ENCODE measurements at places on chromosomes 12 and 14. TPM values are rescaled to one million over a fixed set of nuclear protein-coding genes. Genes with fewer than 3 reads are reported as not detected.
A peak's percentile ranks its signal among the peaks of the same experiment; 100 is the strongest.

GRCh38 chr12:47121146-47121545 is 41.4 kb upstream of the AMIGO2 start:
- H3K36me3 ChIP-seq: no peaks in the 10 kb centered on the region
- H3K4me1 ChIP-seq: no peaks in the 10 kb centered on the region
- DNase-seq: no peak
- no peak overlapping the region for H3K27ac ChIP-seq
- H3K27me3 ChIP-seq: no peaks in the 10 kb centered on the region
- no peak overlapping the region for H3K4me3 ChIP-seq

Gene TMPRSS12
- not detected for total RNA-seq

Gene PPP1R1A
- 110 TPM for total RNA-seq

DNA sequence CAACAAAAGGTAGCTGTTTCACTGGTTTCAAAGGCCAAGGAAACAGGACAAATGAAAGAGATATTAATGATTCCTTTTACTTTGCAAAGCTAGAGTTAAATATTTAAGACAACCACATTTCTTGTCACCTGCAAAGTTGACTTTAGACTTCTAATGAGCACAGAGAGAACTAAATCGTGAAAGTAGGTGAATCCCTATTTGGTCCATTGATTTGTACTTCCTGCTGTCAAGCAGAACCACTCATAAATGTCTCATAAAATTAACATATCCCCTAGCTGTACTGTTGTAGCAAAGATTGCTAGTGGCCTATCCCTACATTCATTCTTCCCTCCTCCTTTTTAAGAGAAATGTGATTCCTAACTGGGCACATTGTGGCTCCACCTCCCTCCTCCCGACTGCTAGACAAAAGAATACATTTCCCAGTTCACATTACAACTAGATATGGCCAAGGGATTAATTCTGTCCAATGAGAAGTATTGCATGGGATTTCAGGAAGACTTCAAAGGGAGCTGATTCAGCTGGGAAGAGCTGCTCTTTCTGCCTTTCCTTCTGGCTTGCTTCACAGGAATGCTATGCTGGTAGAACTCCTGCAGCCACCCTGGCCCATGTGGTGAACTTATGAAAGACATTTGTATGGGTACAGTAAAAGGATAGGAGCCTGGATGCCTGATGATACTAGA is 227.5 kb upstream of the ABCD2 start:
- H3K4me3 ChIP-seq: no peak overlapping the region
- H3K27ac ChIP-seq: no peak overlapping the region
- DNase-seq: peak; percentile 74
- peaks cover 10% of the 10 kb centered on the region for H3K4me1 ChIP-seq

DNA sequence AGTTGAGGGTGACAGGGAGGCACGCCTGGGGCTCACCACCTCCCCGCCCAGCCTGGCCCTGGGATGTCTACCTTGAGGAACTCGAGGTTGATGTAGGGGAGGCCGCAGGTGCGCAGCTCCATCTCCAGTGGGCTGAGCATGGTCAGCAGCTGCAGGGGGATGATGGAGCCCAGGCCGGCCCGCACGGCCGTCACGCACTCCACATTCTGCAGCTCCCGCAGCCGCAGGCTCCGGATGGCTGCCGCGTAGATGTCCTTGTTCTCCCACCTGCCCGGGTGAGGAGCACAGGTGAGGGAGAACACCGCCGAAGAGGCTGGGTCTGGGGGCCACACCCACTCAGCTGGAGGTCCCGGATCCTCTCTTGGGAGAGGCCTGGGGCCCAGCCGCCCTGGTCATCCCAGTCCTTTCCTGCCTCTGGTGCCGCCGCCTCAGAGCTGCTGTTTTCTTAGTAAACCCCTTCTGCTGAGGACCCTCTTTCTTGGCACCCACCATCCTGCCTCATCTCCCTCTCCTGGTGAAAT is 38.2 kb downstream of the TRAFD1 start:
- no peak overlapping the region for H3K27ac ChIP-seq
- DNase-seq: no peak
- no peaks in the 10 kb centered on the region for H3K4me1 ChIP-seq
- H3K27me3 ChIP-seq: no peaks in the 10 kb centered on the region
- no peak overlapping the region for H3K4me3 ChIP-seq

GRCh38 chr12:59651229-59651920 is 55.5 kb downstream of the SLC16A7 start:
- no peaks in the 10 kb centered on the region for H3K27me3 ChIP-seq
- no peak for DNase-seq
- no peaks in the 10 kb centered on the region for H3K4me1 ChIP-seq
- no peaks in the 10 kb centered on the region for H3K36me3 ChIP-seq

DNA sequence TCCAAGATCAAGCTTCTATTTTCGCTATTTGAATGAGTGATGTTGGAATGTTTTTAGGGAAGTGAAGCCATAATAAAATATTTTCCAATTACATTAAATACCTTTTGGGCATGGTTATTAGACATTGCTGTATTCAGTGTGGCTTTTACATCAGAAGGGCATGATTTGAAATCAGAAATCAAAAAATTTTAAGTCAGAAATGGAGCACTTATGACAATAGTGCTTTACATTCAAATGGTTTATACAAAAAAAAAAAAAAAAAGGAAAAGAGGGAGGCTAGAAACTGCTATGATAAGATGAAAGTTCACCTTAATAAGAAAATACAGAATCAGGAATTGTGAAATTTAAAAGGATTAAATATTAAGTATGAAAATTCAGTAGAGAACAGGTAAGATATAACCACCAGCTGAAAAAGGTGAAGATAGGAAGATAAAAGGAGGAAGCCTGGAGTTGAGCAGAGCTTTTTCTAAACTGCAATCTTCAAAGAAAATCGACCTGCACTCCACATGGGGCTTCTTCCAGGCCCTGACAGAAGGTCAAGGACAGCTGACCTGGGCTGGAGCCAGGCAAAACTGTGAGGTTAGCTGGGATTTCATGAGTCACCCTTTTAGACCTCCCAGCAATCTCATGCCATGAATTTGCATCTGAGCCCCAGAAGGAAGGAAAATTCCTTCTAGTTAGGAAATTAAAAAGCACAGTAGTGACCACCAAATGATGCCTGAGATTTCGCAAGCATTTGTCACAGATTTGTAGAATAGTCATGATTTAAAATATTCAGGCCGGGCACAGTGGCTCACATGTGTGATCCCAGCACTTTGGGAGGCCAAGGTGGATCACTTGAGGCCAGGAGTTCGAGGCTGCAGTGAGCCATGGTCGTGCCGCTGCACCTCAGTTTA is 23.4 kb upstream of the BMP4 start:
- H3K27ac ChIP-seq: no peak overlapping the region
- H3K4me3 ChIP-seq: no peak overlapping the region
- H3K36me3 ChIP-seq: no peaks in the 10 kb centered on the region

- H3K27me3 ChIP-seq: no peaks in the 10 kb centered on the region
- no peaks in the 10 kb centered on the region for H3K4me1 ChIP-seq
- no peaks in the 10 kb centered on the region for H3K36me3 ChIP-seq
- no peak for DNase-seq
Measured at GRCh38 chr14:27078191-27078590, 480.4 kb upstream of the NOVA1 start.
